ENCODE measurements at places on chromosomes 3 and 15.

DNA sequence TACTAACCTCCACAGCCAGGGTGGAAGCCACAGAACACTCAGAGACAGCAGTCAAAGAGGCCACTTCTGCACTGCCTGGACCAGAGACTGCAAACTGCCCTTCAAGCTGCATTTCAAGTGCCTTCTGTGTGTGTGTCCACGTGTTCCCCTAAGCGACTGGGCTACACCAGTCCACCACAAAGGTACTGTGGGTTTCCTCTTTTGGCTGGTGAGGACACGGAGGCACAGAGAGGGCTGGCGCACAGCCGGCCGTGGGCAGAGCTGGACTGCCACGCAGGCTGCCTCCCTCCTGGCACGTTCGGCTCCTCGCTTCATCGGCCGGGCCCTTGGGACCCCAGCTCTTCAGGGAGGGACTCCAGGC lies 60.9 kb downstream of the MGLL start:
- no peak for DNase-seq

GRCh38 chr15:68204776-68205557 lies at the start of gene CALML4:
TSS of gene CALML4 (minus strand) at chr15:68205332. CDS start at chr15:68205247, 85 bp downstream.
- DNase-seq, result no peak

GRCh38 chr15:84750583-84751092 lies 2.2 kb downstream of the ZNF592 start:
- no peak for DNase-seq

DNA sequence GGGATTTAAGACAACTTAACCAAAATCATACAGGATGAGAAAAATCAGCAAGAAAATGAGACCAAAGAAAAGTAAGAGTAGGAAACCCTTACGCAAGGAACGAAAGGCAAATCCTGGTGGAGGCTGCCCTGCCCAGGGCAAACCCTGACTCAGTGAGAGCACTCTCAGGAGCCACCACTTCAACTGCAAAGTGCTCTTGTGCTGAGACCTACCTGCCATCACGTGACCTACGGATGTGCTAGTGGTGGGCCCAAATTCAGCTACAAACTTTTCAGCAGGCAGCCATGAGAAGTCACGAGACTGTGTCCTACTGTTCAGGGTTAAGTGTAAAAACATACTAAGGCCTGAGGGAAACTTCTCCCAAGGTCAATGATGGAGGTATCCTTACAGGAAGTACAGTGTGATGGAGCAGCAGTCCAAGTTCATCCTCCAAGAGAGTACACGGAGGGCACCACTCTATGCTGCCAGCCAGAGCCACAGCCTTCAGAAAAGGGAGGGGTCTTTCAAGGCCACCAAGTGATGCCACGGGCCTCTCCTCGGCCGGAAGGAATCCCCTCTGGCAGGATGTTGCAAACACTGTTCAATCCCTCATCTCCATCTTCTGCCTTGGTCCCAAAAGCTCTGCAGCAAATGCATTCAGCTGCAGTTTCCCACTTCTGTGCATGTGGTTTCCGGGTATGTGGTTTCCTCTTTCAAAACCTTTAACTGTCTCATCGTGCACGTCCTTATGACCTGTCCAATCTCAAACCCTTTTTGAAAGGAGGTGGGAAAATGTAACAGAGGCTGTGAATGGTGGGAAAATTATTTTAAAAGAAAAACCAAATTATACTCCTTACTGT lies 9.5 kb downstream of the CHSY1 start:
- DNase-seq, result peak; percentile 22

DNA sequence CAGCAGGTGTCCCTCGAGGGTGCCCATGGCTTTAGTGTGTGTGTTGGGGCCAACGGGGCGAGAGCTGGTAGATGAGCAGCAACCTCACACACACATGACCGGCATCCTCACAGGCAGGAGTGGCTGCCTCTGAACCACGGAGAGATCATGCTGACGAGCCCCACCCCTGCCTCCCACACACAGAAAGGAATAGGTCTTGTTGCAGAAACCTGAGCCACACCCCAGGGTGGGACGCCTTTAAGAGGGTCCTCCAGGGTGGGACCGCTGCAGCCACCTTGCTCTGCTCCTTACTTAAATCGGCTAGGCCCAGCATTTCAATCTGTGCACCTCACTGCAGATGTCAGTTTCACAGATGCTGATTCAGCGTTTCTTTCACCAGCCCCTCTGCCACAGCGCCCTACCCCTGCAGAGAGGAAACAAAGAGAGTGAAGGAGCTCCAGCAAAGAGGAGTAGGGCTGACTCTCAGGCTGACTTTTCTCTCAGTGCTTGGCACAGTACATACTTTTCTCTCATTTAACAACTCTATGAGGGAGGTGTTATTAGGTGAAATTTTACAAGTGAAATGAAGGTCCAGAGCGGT lies 61.2 kb upstream of the EPHB3 start:
- DNase-seq, result no peak

Data from activated T-helper 1 cell treated with Interleukin-2 at 50 U/mL for 16 hours (primary cell).